ENCODE measurements at places on chromosomes 13 and 19.

- no peak for DNase-seq
Measured at GRCh38 chr13:112198396-112199010, 131.6 kb downstream of the SOX1 start.

- DNase-seq, result no peak
Measured at GRCh38 chr13:99312493-99312883, 5.3 kb upstream of the GPR183 start.

GRCh38 chr19:51098365-51099046 is 9.7 kb downstream of the CTU1 start:
- peak; percentile 24 for DNase-seq

GRCh38 chr13:98454389-98454881 is 122.5 kb downstream of the STK24 start:
- DNase-seq, result no peak

GRCh38 chr13:97125810-97126738 is 96.1 kb upstream of the MBNL2 start:
- DNase-seq, result peak; percentile 14

GRCh38 chr19:47032171-47032811 is 12.7 kb downstream of the NPAS1 start:
- DNase-seq, result peak; percentile 67

GRCh38 chr13:114115796-114116195 is 16.6 kb downstream of the RASA3 start:
- DNase-seq, result no peak

- no peak for DNase-seq
Measured at GRCh38 chr13:53848366-53848961, 819.9 kb downstream of the OLFM4 start.

DNA sequence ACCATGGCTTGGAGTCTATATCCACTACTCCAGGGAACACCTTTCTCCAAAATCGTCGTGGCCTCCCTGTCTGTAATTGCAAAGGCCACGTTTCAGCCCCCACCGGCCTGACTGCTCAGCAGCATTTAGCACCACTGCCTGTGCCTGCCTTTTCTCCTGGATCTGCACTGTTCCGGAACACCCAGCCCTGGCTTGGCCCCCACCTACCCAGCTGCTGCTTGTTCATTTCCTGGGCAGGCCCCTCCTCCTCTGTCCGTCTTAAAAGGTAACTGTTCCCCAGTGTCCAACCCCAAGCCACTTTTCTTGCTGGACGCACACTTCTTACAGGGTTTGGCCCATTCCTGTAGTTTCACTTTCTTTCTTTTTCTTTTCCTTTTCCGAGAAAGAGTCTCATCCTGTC is 8.5 kb upstream of the SYT5 start:
- DNase-seq, result no peak

GRCh38 chr19:52494518-52494917 is 33.0 kb upstream of the ZNF808 start:
- no peak for DNase-seq

DNA sequence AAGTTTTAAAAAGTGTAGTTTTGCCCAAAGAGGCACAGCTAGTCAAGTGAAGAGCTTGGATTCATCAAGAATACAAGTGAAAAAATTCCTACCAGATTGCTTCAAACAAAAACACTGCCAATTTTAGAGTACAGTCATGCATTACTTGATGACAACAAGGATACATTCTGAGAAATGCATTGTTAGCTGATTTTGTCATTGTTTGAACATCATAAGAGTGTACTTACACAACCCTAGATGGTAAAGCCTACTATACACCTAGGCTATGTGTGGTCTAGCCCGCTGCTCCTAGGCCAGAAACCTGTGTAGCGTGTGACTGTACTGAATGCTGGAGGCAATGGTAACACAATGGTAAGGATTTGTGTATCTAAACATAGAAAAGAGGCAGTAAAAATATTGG is 41.1 kb downstream of the TMTC4 start:
- no peak for DNase-seq

DNA sequence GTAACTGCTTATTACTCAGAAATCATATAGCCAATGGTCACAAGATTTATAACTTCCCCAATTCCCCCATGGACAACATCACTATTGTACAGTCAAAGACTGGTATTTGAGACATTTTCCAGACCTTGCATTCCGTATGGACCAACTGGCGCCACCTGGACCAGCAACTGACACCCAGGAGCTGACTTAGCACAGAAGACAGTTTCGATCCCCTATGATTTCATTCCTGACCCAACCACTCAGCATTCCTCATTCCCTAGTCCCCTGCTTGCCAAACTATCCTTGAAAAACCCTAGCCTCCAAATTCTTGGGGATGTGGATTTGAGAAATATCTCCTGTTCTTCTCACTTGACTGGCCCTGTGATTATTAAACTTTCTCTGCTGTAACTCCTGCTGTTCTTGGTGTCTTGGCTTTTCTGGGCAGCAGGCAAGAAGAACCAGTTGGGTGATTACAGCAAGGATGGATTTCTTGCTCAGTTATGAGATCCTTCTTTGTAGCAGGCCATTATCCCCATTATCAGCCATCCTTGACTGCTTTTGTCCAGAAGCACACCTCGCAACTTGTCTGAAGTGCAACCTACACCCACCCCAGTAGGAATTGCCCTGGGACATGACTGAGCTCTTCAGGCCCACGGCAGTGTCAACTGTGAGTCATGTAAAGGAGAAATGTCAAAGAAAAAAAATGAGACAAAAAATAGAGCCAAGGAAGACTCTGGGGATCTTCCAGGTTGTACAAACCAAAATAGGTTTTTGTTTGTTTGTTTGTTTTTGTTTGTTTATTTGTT is 13.7 kb upstream of the MAP3K10 start:
- DNase-seq, result no peak

- no peak for DNase-seq
Measured at GRCh38 chr13:70430256-70430655, 322.0 kb upstream of the KLHL1 start.

GRCh38 chr13:113461022-113461751 is 7.9 kb upstream of the ADPRHL1 start:
- no peak for DNase-seq

GRCh38 chr13:47723898-47724297 is 277.2 kb downstream of the SUCLA2 start:
- DNase-seq, result no peak

DNA sequence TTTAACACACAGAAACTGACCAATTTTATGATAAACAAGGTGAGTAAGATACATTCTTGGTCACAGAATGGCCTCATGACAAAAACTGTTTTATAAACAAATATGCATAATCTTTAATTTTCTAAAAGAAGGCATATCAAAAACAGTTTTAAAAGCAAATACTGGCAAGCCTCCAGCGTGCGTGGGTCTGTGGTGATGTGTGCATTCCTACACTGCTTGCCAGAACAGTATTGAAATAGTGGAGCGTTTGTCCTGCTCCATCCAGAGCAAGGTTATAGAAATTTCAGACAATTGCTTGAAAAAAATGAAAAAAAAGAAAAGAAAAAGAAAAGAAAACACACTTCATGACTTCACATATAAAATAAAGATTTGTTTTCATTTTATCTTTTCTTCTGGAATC is 140.9 kb downstream of the MZT1 start:
- no peak for DNase-seq

DNA sequence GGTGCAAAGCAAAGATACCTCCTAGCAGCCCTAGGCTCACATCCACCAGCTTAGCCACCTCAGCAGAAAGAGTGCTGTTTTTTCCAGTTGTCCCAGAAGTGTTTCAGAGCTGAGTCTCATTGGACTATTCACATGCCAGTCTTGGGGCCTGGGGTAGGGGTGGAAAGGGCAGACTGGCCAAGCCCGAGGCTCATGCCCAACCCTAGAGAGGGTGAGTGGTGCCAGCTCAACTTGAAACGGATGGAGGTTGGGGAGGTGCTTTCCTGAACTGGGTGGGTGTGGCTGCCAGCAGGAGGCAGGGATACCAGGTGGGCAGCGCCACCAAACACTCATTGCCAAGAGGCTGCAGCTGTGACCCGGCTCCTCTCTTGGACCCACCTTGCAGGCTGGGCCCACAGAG is 116.9 kb downstream of the DPF1 start:
- DNase-seq, result no peak

- DNase-seq, result no peak
Measured at GRCh38 chr13:30300596-30300995, 6.8 kb downstream of the KATNAL1 start.

Data from stimulated activated CD4-positive, alpha-beta T cell treated with anti-CD3 and anti-CD28 coated beads, Interleukin-4, amount 100 ng/mL, for 24 hours (primary cell).